D341Med (cell line): ENCODE measurements at places on chromosomes 13 and 19.

DNA sequence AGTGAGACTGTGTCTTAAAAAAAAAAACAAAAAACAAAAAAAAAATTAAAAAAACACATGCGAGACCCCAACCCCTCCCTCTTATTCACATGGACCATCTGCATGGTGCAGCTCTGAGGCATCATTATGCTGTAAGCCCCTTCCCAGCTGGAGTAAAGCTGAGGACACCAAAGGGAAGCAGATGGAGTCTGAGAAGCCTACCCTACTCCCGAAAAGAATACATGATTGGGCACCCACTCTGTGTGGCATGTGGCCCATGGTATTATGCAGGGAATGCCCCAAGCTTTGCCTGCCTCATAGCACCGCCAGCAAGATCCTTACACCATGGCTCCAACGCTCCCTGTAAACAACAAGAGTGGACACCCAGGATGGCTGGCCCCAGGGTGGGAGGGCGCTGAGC, 4.7 kb downstream of the PTH2 start:
- DNase-seq, result no peak

DNA sequence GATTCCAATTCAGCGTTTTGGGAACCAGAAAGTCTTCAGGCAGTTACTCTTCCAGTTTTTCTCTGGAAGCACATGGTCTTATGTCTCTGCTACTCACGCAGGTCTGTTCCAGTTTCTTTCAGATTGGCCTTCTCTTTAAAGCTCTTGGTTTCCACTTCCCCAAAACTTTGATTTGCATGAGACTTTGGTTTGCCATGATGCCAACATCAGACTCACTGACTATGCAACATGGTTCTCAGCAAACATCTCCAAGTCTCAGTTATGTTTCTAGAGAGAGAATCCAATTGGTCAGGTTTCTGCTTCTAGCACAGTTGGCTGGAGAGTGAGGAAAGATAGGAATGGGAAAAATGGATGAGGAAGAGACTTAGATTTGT, 3.1 kb downstream of the AKAP11 start:
- DNase-seq, result no peak

DNA sequence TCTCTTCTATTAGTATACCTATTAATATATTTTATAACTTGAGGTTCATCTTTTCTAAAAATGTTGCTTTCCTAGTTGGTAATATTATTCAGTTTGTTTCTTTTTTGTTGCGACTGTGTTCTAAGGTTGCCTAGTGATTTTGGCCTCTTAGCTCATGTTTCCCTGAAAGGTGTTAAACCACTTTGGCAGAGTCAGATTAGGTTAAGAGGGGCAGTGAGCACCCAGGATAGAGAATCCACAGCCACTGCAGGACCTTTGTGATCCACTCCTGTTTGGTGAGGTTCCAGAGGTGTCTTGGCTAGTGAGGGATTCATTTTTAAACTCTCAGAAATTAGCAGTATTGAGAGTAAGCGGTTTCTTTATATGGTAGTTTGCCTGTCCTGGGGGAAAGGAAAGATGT, 14.9 kb upstream of the GPR18 start:
- DNase-seq, result no peak

GRCh38 chr13:75870397-75870903, 234.3 kb downstream of the LMO7 start:
- DNase-seq, result peak; percentile 42

GRCh38 chr13:110938662-110939421, 24.0 kb upstream of the ANKRD10 start:
- DNase-seq, result no peak
